ENCODE measurements at places on chromosomes 12 and 14.

- no peak for DNase-seq
Observed at GRCh38 chr14:59148334-59148900, 40.0 kb upstream of the DAAM1 start.

GRCh38 chr14:90308561-90308960, 23.2 kb downstream of the NRDE2 start:
- DNase-seq, result no peak

DNA sequence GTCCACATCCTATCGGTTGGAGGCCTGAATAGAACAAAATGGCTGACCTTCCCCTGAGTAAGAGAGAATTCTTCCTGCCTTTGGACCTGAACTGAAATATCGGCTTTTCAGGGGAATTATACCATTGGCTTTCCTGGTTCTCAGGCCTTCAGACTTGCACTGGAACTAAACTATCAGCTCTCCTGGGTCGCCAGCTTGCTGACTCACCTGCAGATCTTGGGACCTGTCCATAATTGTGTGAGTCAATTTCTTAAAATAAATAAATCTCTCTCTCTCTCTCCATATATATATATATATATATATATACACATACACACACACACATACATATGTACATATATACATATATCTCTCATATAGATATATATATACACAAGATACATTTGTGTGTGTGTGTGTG, 41.6 kb downstream of the KCNK10 start:
- DNase-seq, result no peak

DNA sequence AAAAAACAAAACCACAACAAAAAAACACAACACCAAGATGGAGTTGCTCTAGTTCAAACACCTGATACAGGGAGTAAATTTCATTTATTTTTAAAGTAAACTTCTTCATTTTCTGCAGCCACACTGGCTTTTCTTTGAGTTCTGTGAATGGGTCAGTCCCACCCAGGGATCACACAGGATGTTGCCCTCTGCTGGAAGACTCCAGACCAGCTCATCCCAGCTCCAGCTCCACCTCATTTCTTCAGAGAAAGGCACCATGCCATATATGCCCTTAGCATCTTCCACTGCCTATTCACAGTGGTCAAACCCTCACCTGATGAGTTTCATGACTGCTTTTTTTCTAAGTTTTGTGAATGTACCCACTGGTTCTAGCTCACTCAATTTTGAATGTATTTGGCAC, 8.0 kb downstream of the GLIPR1 start:
- no peak for DNase-seq

DNA sequence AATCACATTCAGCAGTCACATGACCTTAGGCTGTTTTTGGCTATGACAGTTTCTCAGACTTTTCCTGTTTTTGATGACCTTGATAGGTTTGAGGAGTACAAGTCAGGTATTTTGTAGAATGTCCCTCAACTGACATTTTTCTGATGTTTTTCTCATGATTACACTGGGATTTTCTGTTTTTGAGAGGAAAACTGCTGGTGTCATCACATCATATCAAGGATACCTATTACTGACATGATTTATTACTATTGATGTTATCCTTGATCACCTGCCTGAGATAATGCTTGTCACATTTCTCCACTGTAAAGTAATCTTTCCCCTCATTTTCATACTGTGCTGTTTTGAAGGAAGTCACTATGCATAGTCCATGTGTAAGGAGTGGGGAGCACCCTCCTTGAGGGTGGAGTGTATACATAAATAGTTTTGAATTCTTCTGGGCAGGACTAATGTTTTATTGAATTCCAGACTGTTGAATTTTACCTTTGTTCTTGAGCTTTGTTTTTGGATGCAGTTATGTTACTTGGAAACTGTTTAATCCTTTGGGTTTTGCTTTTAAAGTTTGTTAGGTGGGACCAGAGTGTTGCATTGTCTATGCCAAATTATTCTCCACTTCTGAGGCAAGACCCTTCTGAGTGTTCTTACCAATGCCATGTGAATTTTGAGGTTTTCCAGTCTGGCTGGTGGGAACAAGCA, 444.5 kb upstream of the FAR2 start:
- no peak for DNase-seq

- DNase-seq, result no peak
Observed at GRCh38 chr14:33967138-33967537, 16.3 kb upstream of the EGLN3 start.

- no peak for DNase-seq
Observed at GRCh38 chr14:68864361-68864750, 71.5 kb upstream of the ZFP36L1 start.

- DNase-seq, result no peak
Observed at GRCh38 chr14:104186575-104186974, 48.2 kb downstream of the KIF26A start.

- no peak for DNase-seq
Observed at GRCh38 chr14:52911904-52912303, 38.9 kb downstream of the FERMT2 start.

GRCh38 chr14:74977164-74977900, 21.9 kb upstream of the PGF start:
- no peak for DNase-seq

GRCh38 chr12:46794593-46795190, 31.1 kb downstream of the SLC38A4 start:
- no peak for DNase-seq

DNA sequence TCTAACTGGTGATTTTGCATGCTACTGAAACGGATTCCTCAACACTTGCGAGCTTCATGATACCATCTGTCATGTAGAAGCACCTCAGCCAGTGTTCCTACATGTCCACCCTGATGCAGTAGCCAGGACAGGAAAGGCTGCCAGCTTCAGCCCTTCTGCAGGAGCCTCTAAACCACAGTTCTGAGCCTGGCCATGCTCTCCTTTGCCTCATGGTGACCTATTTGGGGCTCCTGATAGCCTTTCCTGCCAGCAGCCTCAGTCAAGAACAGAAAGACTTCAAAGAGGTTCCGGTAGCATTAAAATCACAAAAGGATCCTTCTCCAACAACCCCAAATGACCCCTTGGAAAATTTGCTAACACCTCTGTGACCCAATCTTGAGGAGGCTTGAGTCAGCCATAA, 96.0 kb downstream of the CNTN1 start:
- no peak for DNase-seq

DNA sequence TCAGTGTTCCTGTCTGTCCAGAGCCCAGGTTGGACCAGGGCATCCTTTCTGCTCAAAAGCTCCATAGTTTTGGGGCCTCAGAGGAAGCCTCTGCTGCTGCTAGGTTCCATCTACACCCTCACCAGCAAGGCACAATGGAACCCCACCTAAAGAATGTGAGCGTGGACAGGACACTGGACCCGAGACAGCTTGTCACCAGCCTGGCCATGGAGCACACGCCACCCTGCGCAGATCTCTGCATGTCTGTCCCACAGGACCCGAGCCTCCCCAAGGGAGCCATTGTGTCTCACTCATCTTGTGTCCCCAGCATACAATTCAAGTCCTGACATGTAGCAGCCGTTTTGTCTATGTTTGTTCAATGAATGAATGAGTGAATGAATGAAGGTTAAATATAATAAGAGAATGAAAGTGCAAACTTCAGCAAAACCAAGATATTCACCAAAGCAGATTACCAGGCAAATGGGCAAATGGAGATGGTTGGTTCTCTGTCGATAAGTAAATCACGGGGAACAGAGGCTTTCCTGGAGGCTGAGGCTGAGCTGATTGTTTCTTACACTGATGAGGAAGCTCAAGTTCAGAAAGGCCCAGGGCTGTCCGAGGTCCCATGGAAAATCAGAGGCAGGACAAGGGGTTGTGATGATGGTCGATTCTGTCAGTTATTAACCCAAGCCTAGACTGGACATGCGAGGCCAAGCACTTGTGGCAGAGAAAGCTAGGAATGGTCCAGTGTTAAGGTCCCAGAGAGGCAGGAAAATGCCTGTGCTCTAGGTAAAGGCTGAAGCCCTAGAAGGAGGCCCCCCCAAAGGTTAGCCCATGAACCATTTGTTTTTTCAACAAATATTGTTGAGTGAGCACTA, 27.0 kb downstream of the SERPINA3 start:
- no peak for DNase-seq

DNA sequence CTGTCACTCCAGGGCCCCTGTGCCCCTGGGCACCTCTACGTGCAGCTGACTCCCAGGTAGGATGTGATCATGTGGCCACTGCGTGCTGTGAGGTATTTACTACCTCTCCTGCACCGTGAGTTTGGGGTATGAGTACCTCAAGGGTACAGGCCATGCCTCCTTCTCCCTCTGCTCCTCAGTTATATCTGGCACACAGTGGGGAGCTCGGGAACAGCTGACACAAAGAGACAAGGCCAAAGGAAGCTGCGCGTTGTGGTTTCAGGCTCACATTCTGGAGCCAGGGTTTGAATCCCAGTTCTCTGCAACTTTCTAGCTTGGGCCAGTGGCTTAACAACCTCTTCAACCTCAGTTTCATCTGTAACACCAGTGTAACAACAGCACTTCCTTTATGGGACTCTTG, 7.8 kb upstream of the SLC6A12 start:
- DNase-seq, result no peak

DNA sequence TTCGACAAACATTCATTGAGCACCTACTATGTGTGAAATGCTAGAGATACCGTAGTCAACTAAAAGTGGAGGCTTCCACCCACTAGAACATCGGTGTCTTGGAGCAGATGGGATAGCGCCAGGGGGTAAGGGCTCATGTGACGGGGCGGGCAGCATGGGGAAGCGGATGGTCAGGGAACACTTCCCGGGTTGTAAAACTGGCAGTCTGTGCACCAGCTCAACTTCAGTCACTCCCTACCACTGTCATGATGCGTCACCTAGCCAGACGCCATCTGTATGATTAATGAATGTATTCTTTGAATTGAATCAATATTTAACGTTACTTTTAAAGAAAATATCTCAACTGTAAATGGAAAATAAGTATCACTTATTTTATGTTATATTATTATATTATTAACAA, 93.5 kb downstream of the PIWIL1 start:
- DNase-seq, result no peak

DNA sequence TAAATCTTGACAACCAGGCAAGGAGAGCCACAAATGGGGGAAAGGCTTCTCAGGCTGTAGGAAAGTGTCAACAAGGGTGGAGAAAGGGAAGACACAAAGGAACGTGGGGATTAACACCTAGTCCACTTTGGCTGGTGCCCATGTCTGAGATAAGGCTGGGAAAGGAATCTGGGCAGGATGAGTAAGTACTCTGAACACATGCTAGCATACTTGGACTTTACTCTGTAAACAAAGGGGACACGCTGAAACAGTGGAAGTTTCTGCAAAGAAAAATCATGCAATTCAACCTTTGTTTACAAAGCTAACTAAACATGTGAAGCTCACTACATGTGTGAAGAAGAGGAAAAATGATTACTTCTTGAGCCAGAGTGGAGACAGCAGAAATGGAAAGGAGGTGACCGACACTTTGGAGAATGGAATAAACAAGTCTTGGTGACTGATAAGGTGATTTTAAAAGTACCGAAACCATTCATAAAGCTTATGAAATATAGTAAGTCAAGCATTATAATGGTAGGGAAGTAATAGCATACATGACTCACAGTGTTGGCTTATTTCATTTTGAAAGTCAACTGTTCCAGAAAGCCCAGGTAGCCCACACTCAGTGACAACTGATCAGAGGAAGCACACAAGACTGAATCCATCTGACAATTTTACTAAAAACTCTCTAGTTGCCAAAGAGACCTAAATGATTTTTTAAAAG, 13.2 kb downstream of the CPNE8 start:
- DNase-seq, result no peak

DNA sequence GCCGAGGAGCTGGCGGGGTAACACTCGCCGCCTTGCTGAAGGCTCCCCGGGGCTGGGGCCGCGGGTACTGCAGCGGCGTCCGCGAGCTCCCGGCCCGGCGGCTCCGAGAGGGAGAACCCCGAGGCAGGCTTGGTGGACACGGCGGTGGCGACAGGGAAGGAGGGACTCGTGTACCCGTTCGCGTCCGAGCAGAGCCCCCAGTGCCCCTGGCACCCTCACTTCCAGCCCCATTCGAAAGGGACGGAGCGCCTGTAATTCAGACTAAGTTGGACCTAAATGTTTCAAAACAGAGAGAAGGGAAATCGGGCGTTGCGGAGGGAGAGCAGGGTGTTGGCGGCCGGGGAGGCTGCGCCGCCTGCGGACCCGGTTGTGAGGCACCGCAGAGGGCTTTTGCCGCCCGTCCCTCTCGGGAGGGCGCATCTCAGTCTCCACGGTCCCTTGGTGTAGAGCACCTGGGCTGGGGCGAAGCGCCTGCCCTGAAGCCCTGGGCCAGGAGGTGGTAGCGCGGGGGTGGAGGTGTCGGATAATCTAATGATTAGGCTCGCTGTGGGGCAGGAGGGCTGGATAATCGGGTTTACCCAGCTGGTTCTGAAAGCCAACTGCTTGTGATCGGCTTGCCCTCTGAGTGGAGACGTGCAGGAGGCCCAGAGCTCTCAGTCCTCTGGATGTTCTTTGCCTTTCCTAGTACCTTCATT, 771 bp downstream of the DAAM1 start:
- peak; percentile 18 for DNase-seq

DNA sequence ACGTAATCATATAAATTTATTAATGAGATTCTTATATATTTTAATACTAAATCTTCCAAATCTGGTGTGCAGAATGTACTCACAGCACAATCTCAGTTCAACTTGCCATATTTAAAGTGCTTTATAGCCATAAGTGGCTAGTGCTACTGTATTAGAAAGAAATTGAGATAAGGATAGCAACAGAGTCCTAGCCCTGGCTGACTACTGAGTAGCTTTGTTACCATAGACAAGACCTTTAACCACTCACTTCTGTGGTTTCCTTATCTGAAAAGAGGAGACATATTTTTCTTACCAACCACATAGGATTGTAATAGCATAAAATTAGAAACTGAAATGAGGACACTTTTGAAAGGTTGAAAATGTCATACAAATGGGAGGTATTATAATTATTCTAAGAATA, 2.0 kb upstream of the CHURC1 start:
- DNase-seq, result no peak

- DNase-seq, result no peak
Observed at GRCh38 chr14:33943096-33943883, 7.6 kb downstream of the EGLN3 start.

GRCh38 chr12:104130760-104131159, 7.2 kb downstream of the NFYB start:
- DNase-seq, result no peak

DNA sequence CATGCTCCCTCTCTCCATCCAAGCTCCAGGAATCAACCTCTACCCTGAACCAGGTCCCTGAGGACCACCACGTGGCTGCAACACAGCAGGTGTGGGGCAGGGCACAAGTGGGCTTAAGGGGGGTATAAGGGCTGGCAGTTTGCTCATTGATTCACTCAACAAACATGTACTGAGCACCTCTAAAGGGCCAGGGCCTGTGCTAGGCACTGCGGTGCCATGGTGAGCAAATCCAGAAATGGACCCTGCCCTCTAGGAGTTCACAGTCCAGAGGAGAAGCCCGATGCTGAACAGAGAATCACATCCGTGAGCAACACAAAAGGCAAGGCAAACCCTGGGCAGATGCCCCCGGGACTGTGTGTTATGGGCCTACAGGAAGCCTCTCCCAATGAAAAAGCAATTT, 6.5 kb upstream of the AQP2 start:
- DNase-seq, result no peak

- DNase-seq, result no peak
Observed at GRCh38 chr12:9872742-9873141, 3.6 kb upstream of the CLEC2B start.

- DNase-seq, result no peak
Observed at GRCh38 chr12:57539134-57539768, 7.7 kb downstream of the DCTN2 start.

- DNase-seq, result no peak
Observed at GRCh38 chr12:27148373-27148772, 66.0 kb upstream of the C12orf71 start.

GRCh38 chr12:44720265-44720664, 155.8 kb downstream of the NELL2 start:
- no peak for DNase-seq

Measured in T follicular helper cell (primary cell).